ENCODE measurements at places on chromosomes 3 and 15. TPM values are rescaled to one million over a fixed set of nuclear protein-coding genes. Genes with fewer than 3 reads are reported as not detected.

DNA sequence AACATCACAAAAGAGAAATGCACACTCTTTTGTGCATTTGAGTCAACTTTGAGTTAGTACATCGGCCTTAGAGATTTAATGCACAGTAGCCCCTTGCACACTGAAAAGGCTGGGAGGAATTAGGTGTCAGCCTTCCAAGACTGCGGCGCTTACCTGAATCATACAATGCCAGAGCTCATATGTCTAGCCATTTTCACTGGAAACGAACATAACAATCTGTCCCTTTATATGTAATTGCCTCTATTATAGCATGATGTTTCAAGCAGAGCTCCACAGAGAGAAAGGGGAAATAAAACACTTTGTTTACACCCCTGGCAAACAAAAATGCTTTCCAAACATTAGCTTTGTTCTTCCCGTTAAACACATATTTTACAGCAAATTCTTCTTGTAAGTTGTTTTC is 315.7 kb upstream of the SLCO3A1 start:
- no peak for DNase-seq

- DNase-seq = peak; percentile 91
These were observed 5.5 kb downstream of the BMF start for GRCh38 chr15:40102897-40103858.

DNA sequence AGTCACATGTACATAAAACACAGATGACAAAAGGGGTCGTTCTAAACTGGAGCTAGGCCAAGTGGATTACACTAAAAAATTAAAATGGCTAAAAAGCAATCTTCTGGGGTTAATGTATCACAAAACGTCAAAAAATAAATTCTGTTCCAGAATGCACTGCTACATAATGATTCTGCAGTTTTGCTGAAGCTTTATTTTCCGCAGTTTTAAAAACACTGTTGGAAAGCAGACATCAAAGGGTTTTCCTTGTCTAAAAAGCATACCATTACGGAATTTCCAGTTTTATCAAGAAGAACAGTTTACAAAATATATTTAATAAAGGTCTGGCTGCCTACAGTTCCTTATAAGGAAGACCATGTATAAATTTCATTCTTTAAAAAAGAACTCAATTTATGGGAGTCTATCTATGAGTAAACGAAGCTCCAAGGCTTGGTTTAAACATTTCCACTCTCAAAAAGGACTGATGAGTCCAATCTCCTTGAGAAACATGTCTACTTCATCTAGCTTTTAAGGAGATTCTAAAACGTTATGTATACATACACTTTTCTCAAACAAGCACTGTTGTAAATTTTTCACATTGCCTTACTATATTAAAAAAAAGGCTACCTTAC is 1.3 kb downstream of the DMXL2 start:
- no peak for DNase-seq

GRCh38 chr3:30084971-30085403 is 521.4 kb upstream of the TGFBR2 start:
- no peak for DNase-seq

- no peak for DNase-seq
These were observed 132.2 kb downstream of the KLF13 start for GRCh38 chr15:31458596-31459399.

DNA sequence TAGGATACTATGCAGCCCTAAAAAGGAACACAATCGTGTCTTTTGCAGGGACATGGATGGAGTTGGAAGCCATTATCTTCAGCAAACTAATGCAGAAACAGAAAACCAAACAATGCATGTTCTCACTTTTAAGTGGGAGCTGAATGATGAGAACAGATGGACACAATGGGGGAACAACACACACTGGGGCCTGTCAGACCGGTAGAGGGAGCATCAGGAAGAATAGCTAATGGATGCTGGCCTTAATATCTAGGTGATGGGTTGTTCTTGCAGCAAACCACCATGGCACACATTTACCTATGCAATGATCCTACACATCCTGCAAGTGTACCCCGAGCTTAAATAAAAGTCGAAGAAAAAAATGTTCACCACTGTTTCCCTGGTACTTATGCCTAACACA is 17.5 kb downstream of the SENP7 start:
- no peak for DNase-seq

Gene NLGN1
- 8.5 TPM for total RNA-seq

Gene EHHADH
- total RNA-seq = 22.0 TPM

Gene SAMMSON
- not detected for total RNA-seq

Gene GOLGA6L24
- total RNA-seq = not detected

Gene ROPN1
- total RNA-seq = not detected

Data from hepatocyte (in vitro differentiated cells).